Stimulated activated CD8-positive, alpha-beta memory T cell treated with anti-CD3 and anti-CD28 coated beads, Interleukin-12 subunit alpha, Interleukin-12 subunit beta, amount 100 ng/mL, for 4 hours (primary cell): ENCODE measurements at places on chromosomes 4 and X.

GRCh38 chrX:41491267-41492004 lies 44.3 kb downstream of the NYX start:
- no peak for DNase-seq

GRCh38 chrX:73812256-73812655 lies 249.3 kb downstream of the CHIC1 start:
- no peak for DNase-seq

DNA sequence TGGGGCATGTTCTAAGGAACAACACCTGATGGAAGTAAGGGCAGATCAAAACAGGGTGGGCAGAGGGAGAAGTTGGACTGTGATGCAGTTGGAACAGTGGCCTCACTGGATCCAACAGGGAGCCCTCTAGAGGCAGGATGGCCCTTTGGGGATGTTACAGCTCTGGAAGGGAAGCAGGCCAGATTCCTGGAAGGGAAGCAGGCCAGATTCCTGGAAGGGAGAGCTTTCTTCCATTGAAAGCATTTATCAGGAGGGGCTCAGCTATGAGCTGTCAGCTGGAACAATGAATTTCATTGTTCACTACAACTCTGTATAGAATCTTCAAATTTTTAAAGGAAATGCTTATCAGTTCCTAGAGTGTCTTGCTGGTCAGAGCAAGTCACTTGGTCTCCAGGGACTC lies 17.7 kb downstream of the IL15 start:
- DNase-seq, result no peak

- no peak for DNase-seq
Measured at GRCh38 chr4:185215261-185215660, 5.9 kb downstream of the SNX25 start.

GRCh38 chr4:1058198-1058996 lies 47.0 kb downstream of the FGFRL1 start:
- no peak for DNase-seq

GRCh38 chrX:136714626-136715599 lies 65.8 kb downstream of the ARHGEF6 start:
- no peak for DNase-seq

DNA sequence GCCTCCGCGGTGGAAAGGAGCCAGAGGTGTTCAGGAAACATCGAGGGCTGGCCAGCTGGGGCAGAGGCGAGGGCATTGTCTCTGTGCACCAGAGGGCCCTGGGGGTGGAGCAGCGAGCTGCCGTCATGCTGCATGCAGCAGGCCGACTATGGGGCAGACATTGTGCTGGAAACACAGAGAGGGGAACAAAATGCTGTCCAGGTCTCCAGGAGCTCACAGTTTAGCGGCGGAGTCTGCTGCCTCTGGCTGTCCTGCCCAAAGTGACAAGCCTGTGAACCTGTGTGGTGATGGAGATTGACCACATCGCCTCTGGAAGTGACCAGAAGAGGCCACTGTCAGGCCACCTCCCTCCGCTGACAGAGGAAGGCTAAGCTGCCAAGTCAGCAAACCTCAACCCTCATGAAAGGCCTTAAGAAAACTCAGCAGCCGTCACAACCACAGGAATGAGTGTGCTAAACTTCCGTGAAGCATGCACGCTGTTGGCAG lies 20.1 kb upstream of the SASH3 start:
- DNase-seq, result no peak

DNA sequence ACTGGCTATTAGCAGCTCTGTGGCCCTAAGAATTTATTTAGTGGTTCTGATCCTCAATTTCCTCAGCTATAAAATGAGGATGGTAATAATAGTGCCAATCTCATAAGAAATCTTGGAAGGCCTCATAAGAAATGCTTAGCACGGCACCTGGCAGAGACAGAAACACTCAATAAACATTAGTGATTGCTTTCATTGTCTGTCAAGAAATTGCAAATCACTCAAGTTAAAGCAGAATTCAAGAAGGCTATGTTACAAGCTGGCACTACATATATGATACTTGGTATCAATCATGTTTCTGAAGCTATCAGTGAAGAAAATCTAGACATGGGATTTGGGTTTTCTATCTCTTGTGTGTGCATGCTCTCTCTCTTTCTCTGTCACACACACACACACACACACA lies 267.7 kb upstream of the KCNIP4 start:
- no peak for DNase-seq

- no peak for DNase-seq
Measured at GRCh38 chrX:33357606-33358005, 146.3 kb upstream of the DMD start.

- DNase-seq, result no peak
Measured at GRCh38 chr4:63528256-63528991, 880.8 kb downstream of the TECRL start.

- no peak for DNase-seq
Measured at GRCh38 chr4:110619463-110620247, 3.2 kb downstream of the PITX2 start.
